NCI-H460 (cell line): ENCODE measurements at places on chromosomes 6 and 20.

DNA sequence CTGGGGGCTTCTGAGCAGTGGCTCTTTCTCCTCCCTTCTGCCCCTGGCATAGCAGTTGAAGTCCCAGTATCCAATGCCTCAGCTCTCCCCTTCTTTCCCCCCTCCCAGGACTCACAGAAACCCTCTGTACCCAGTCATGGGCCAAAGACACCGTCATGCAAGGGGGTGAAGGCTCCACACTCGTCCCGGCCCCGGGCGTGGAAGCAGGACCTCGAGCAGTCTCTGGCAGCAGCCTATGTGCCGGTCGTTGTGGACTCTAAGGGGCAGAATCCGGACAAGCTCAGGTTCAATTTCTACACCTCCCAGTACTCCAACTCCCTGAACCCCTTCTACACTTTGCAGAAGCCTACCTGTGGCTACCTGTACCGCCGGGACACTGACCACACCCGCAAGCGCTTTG, 10.4 kb upstream of the GUCA1A start:
- no peak for DNase-seq

- DNase-seq, result no peak
Measured at GRCh38 chr6:150694889-150695288, 95.2 kb downstream of the PLEKHG1 start.

DNA sequence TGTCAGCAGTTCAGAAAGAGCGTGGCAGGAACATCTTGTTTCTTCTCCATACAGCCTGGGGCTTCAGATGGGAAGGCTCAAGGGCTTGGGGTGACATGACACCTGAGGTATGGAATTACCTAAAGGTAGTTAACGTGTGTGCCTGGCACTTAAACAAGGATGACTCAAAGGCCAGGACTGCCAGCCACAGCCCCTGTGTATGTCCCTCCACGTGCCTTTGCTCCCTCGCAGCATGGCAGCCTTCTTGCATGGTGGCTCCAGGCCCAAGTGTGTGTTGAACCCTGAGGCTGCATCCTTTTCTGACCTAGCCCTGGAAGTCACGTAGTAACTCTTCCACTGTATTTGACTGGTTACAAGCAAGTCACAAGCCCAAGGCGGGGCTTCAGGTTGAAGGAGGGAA, 33.6 kb upstream of the MYL9 start:
- no peak for DNase-seq

DNA sequence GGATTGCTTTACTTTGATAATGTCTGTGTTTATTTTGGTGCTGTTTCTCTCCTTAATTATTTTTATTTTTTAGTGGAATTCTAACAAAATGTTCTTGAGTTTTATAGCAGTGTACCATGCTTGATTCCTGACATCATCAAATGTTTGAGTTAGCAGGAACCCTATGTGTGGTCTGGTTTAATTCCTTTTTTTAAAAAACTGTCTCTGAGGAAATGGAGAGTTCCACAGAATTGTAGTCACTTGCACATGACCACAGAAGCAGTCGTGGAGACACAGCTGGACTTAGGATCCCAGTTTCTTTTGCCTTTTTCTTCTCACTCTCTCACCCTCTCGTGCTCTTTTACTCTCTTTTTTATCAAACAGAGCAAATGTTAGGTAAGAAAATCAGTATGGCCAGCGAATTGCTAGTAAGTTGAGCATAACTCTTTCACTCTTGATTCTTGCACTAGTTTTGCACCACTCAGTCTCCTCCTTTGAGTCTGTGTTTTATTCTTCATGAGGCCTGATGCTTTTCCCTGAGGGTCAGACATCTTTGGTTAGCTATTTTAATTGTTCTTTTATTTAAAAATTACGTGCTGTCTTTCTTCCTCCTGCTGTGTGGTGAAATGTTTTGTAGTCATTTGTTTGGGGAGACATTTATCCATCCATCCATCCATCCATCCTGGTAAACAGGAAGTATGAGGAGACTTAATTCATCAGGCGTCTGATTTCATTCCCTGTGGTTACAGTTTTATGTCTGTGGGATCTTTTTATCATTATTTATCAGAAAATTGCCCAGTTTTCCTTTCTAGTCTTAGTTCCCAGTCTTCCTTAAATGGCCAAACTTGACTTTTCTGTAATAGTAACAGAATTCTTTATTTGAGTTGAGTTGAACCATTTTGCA, 83.0 kb downstream of the SCAF8 start:
- DNase-seq, result no peak

DNA sequence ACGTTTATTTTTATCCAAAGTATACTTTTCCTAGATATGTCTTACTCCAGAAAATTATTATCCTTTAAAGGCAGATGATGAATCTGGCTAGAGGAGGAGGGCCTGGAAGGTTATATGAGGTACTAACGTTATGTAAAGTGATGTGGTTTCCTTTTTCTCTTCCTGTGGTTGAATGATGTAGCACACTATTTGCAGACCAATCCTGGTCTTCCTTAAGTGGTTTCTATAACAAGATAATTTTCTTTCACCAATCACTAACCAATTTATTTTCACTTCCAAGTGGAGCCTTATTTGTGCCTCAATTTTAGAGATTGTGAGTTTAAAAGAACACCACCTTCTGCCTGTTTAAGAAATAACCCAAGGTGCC, 154.6 kb upstream of the SOX4 start:
- DNase-seq, result no peak

GRCh38 chr6:123808556-123808955, 4.9 kb downstream of the NKAIN2 start:
- peak; percentile 22 for DNase-seq

- no peak for DNase-seq
Measured at GRCh38 chr20:2559651-2560050, 23.3 kb downstream of the TMC2 start.

DNA sequence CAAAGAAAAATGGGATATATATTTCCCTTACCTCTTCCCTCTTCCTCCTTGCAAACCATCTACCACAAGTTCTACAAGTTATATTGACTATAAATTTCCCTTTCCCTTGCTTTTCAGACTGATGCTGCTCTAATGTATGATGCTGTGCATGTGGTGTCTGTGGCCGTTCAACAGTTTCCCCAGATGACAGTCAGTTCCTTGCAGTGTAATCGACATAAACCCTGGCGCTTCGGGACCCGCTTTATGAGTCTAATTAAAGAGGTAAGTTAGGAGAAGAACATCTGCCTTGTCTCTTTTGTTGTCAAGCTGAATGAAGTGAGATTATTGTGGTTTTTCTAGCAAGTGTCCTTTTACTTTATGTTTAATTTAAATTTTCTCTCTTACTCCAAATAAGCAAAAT, 406.0 kb downstream of the GRIK2 start:
- no peak for DNase-seq

- DNase-seq, result no peak
Measured at GRCh38 chr20:17560344-17561074, 9.4 kb upstream of the DSTN start.

DNA sequence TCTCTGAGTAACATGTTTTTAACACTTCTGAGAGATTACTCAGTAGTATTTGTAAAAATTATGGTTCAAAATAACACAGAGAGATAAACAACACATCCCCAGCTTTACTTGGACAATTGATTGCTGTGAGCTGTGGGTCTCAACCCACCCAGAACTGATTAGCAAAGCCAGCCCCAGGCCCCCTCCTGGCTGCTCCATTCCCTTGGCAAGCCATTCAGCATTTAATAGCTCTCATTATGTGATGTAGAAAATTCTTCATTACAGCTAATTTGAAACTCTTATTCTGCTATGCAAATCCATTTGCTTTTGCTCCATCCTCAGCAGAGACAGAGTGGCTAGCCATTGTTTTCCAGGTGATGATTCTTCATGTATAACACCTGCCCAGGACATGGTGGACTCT, 16.6 kb upstream of the SIRT5 start:
- DNase-seq, result no peak

- DNase-seq, result no peak
Measured at GRCh38 chr20:18057101-18057993, at the start of gene OVOL2. Gene OVOL2, minus strand, starts transcription at chr20:18057916. Its CDS starts 282 bp downstream, at chr20:18057634.

GRCh38 chr6:53691252-53691651, 25.7 kb upstream of the KLHL31 start:
- no peak for DNase-seq

DNA sequence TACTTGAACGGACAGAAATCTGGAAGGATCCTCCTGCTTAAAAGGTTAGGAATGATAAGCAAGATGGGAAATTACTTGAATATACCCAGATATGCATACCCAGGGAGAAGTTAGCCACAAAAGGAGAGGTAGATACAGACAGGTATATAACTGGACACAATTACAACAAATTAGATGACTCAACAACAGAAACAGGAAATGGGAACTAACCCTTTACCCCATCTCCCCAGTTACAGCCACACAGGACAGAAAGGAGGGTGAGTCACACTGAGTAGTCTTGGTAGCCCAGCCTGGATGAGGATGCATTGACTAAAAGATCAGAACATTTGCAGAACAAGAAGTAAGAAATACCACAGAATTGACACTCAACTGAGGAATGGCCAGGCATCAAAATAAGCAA, 61.2 kb downstream of the C6orf52 start:
- no peak for DNase-seq

GRCh38 chr6:130008236-130008873, 10.0 kb upstream of the L3MBTL3 start:
- DNase-seq, result no peak

GRCh38 chr6:119483908-119484307, 134.3 kb upstream of the MAN1A1 start:
- DNase-seq, result no peak

DNA sequence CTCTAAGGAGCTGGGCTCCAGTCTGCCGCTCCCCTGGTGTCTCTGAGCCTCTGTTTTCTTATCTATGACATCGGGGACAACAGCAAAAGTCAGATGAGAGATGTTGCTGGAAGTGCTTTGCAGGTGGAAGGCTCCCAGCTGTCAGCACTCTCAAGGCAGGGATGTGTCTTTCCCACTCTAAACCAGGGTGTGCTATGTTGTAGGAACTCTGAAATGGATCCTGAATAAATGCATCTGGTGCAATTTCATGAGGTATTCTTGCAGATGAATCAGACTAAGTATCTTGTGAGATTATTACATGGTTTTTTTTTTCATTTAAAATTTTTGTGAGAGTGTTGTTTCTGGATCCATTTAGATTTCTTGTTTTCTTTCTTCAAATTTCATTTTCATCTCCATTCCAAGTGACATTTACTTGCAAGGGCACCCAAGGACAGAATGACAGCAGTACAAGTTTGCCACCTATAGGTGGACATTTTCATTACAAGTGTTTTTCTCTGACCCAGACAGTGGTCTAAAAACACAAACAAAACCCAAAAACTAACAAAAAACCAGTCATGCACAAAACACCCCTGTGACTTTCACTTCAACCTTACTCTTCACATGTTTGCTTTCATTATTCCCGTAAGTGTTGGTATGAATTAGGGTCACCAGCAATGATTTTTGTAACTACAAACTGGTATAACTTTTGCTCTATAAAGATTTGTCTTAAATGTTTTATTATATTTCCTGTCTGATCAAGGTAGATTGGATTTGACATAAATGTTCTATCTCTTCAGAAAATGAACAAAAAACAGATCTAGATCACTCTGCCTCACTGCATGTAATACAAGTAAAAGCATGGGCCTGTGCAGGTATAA, 14.7 kb upstream of the SIM1 start:
- peak; percentile 20 for DNase-seq

- DNase-seq, result no peak
Measured at GRCh38 chr20:40648210-40649072, 40.6 kb downstream of the MAFB start.

- no peak for DNase-seq
Measured at GRCh38 chr6:122476131-122476530, 4.5 kb upstream of the SERINC1 start.
